ENCODE measurements at places on chromosomes 5 and 9.

DNA sequence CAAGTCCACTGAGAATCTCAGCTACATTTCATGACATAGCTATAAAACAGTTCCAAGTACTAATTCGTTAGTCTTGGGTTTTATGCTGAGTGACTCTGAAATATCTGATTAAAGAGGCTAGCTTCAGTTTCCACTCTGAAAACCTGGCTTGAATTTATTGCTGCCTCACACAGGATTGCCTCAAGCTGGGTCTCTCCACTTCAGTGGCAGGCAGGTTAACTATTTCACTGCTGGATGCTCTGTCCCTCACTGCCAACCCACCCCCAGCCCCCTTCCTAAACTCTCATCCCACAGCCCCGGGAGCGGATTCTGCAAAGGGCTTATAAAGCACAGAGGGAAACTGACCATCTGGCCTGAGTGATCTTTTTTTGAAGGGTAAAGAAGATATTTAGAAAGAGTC lies 318.3 kb downstream of the MLLT3 start:
- no peak for DNase-seq

DNA sequence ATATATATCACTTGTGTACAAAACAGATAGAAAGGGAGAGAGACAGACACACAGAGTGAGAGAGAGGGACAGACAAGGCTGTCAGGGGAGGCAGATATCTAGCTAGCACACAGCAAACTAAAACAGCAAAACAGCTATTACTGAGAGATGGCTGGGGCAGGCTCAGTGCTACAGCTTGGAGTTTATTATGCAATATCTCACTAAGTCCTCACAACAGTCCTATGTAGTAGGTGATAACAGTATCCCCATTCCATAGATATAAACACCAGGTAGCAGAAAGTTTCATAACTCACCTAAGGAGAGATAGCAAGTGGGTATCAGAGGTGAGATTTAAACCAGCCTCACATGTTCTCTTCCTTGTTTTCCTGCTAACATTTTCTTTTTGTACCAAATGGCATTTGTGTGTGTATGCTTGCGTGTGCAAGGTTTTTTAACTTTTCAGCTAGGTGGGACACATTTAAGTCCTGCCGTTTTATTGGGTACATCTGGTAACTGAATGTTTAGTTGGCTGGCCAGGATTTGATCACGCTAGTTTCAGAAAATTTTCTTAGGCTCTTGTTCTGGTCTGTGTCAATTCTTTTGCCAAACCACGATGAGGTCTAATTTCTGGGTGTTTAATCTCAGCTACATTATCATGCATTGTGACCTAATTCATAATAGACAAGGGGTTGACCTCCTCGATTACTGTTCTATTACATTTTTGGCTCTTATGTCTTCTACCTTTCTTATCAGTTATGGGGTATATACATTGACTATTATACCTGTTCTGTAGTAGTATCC lies 105.1 kb downstream of the LMNB1 start:
- DNase-seq = no peak

DNA sequence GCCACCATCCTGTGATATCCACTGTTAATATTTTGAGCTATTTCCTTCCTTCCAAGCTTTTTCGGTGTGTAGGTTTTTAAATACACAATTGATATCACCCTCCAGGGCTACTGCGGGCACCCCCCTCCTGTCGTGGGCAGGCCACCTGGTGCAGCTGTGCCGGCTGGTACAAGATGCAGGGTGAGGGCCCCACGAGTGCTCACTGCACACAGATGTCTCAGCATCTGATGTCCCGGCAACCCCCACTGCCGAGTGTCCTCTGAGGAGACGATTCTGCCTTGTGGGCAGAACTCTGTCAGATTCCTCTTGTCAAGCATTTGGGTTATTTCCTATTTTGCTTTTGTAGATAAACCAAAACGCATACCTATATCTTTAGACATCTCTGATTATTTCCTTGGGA lies 25.1 kb downstream of the CACNA1B start:
- no peak for DNase-seq

DNA sequence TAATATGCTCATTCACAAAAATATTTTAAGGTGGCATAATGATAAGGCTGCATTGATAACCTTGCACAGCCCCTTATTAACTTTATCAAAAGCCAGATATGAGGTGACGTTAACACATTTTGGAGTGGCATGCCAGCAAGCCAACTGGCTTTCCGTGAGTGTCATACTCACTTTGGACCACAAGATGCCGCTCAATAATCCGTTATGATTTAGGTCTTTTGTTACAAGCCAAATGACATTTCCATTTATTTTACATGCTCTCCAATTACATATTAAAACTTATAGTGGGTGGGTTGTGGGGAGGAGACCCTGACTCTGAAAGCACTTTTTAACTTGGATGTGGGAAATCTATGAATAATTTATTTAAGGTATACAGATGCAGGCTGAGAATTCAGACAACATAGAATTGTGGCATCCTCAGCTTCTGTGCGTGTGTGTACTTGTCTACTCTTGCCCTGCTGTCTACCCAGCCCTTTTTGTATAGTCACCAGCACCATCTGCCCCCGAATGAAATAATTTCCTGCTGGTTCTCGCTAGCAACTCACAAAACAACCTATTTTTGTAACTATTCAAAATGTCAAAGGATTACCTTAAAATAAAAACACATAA lies 305.1 kb downstream of the PSAT1 start:
- DNase-seq = no peak

DNA sequence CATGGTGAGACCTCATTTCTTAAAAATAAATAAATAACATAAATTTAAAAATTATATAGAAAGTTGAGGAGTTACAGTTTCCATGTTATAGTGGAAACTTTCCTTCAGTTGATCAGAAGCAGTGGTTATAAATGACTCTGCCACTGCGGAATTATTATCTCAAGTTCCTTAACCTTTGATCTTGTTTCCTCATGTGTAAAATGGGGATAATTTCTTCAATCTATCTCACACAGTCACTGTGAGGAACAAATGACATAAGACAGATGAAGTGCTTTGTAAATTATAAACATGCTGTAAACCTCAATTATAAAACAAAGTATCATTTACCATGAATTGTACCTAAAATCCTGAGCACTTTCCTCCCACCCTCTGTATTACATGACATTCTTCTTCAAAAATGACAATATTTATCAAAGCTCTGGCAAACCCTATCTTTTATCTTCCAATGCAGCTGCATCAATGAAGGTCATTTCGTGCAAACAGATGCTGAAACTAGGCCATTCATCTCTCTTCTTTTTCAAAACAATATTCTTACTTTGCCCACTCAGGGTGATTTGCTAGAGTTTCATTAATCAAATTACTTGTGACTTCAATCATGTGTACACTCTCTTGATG lies 46.8 kb downstream of the TMEM245 start:
- DNase-seq = no peak

GRCh38 chr9:20394969-20395368 lies 227.3 kb downstream of the MLLT3 start:
- DNase-seq = no peak

DNA sequence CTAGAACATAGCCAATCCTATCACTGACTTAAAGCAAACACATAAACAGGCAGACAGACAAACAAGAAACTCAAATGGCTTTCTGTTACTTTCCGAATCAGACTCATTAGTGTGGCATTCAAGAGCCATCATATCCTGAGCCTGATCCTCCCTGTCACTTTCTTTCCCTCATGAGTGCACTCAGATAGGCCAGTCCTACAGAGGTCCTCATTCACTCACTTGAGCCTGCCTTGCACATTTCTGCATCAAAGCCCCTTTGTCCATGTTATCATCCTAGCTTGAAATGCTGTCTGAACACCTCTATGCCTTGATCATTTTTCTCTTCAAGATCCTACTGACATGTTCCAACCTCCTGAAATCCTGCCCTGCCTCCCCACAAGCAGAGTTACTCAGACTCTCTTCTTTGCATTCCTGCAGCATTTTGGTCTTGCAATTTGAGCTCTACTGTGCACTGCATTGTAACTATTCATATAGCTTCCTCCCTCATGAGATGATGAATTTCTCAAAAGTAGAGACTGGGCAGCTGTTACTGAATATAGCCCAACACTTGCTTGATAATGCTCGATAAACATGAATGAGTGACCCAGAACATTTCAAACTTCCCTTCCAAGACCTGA lies 126.9 kb downstream of the PALM2AKAP2 start:
- DNase-seq = no peak

- no peak for DNase-seq
Observed at GRCh38 chr5:2133936-2134335, 251.2 kb upstream of the IRX4 start.

- peak; percentile 62 for DNase-seq
Observed at GRCh38 chr9:134301387-134302129, 24.7 kb upstream of the RXRA start.

DNA sequence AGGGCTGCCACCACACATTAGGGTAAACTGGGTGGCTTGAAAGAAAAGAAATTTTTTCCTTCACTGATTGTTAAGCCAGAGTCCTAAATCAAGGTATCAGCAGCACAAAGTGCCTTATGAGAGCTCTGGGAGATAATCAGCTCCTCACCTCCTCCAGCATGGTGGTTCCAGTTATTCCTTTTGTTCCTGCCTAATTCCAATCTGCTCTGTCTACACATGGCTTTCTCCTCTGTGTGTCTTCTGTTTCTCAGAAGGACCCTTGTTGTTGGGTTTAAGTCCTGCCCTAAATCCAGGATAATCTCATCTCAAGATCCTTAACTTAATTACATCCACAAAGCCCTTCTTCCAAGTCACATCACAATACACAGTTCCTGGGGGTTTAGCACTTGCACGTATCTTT lies 1352.0 kb upstream of the CDH9 start:
- no peak for DNase-seq

DNA sequence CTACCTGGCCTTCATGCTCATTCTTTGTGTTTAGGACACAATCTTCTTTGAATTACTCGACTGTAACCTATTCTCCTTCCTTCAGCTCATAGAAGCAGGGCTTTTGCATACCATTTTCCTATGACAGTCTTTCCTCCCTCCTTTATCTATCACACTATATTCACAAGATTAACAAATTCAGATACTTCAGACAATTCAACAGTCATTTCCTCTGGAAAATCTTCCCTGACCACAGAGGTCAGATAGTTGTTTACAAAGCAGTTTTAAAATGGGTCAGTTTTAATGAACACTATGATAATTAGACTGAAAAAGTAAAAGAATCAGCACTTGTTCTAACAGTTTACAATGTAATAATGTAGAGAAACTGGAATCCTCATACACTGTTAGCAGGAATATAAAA lies 4.3 kb downstream of the CAAP1 start:
- DNase-seq = no peak

GRCh38 chr5:149382517-149383220 lies 3.6 kb upstream of the IL17B start:
- no peak for DNase-seq

GRCh38 chr9:114972510-114973136 lies 42.2 kb upstream of the TNFSF8 start:
- no peak for DNase-seq

DNA sequence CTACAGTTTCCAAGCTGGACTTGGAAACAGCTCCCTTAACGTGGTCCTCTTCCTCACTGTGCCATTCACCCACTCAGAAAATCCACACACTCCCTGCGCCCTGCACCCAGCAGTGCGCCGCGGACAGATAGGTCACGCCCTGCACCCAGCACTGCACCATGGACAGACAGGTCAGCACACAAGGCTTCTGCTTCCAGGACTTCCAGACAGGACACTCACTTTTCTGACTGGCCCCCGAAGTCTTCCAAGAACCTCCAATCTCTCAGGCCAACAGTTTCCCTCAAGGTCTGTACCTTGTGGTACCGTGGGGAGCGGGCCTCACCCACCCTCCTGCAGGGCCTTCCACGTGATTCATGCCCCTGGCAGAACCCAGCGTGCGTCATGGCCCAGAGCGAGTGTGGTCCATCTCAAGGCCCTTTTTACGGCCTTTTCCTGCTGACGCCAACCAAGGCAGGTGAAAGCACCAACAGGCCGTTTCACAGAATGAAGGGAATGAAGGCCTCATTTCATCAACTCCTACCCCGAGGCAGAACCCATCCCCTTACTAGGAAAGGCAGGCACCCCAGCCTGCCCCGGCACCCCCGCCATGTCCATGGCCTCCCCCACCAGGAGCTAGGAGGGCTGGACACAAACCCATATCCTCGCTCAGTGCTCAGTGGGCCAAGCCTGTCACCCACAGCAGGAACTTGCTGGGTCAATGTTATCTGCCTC lies 17.3 kb downstream of the VAV2 start:
- no peak for DNase-seq

- DNase-seq = no peak
Observed at GRCh38 chr5:136055612-136056309, 27.0 kb downstream of the TGFBI start.

GRCh38 chr9:83034026-83034425 lies 28.9 kb downstream of the RASEF start:
- DNase-seq = no peak

GRCh38 chr9:113999256-114000062 lies 78.6 kb downstream of the AMBP start:
- no peak for DNase-seq

GRCh38 chr5:173719731-173720082 lies 103.3 kb upstream of the BOD1 start:
- DNase-seq = no peak

DNA sequence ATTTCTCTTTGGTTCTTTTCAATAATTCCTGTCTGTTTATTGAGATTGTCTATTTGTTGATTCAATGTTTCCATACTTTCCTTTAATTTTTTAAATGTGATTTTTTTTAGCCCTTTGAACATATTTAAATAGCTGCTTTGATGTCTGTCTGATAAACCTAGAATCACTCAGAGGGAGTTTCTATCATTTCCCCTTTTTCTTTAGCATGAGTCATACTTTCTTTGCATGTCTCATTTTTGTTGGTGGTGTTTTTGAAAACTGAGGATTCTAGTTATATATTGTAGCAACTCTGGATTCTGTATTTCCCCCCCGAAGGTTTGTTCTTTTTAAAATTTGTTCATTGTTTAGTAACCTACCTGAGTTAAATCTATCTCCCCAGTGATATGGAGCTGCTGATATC lies 24.2 kb upstream of the ZNF618 start:
- DNase-seq = no peak

DNA sequence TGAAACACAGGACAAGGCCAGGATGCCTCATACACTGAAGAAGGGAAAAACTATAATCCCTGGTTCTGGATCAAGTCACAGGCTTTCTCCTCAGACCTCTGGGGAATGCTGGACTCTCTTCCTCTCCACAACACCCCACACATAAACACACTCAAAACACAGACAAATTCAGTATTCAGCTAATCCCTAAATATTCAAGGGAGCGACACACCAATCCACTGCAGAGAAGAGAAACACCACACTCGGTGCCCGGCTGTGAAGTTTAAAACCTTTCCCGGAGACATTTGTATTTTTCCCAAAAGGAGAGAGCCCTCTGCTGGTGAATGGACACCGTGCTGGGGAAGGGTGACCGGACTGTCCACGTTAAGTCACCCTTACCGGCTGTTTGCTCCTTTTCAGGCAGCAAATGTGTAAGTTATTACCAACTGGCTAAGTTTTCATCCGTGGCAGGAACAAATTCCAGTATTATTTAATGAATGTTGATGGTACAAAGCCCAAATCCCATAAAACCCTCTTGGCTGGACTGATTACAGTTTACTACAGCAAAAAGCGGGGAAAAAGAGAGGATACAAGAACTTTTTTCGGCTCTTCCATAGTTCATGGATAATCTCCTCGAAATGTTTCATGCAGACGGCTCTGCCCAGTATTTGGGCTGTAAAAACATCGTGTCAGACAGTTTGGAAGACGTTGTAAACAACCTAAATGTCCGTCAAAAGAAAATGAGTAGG lies 130.9 kb upstream of the SLC30A5 start:
- DNase-seq = no peak

- peak; percentile 28 for DNase-seq
Observed at GRCh38 chr5:141848744-141849414, 29.3 kb downstream of the PCDH1 start.

- DNase-seq = peak; percentile 67
Observed at GRCh38 chr9:35826071-35826701, 2.3 kb downstream of the FAM221B start.

- DNase-seq = peak; percentile 40
Observed at GRCh38 chr5:133287500-133287899, 235.7 kb downstream of the HSPA4 start.
